ENCODE measurements at places on chromosomes 4 and X.

DNA sequence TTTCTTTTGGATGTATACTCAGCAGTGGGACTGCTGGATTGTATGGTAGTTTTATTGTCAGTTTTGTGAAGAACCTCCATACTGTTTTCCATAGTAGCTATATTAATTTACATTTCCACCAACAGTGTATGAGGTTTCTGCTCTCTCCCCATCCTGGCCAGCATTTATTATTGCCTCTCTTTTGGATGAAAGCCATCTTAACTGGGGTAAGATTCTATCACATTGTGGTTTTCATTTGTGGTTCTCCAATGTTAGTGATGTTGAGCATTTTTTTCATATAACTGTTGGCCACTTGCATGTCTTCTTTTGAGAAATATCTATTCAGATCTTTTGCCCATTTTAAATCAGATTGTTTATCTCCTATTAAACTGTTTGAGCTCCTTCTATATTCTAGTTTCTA is 27.6 kb downstream of the QRFPR start:
- peak; percentile 15 for DNase-seq

DNA sequence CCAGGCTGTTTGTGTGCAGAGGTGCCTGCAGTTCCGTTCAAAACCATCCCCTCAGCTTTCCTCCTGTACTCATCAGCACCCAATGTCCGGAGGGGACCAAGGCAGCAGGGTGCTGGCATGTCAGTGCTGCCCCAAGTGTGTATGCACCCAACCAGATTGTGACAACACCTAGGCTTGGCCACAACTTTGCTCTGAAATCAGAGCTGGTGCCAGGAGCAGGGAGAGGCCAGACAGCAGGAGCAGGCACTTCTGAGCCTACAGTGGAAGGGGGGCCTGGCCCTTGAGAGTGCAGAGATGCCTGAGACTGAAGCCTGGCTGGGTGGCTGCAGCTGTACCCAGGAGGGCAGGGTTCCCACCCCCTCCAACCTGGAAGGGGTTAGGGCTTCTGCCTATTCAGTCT is 56.5 kb upstream of the RASGEF1B start:
- DNase-seq, result no peak

- no peak for DNase-seq
These were observed 11.7 kb upstream of the TMEM156 start for GRCh38 chr4:39043861-39044363.

- peak; percentile 30 for DNase-seq
These were observed 104.8 kb upstream of the CXCL13 start for GRCh38 chr4:77500801-77501200.

- DNase-seq, result no peak
These were observed 6.2 kb upstream of the C4orf50 start for GRCh38 chr4:6024313-6024960.

GRCh38 chrX:45845142-45845541 is 644.5 kb upstream of the DIPK2B start:
- no peak for DNase-seq

GRCh38 chrX:129830494-129830893 is 13.2 kb downstream of the ZDHHC9 start:
- DNase-seq, result no peak

DNA sequence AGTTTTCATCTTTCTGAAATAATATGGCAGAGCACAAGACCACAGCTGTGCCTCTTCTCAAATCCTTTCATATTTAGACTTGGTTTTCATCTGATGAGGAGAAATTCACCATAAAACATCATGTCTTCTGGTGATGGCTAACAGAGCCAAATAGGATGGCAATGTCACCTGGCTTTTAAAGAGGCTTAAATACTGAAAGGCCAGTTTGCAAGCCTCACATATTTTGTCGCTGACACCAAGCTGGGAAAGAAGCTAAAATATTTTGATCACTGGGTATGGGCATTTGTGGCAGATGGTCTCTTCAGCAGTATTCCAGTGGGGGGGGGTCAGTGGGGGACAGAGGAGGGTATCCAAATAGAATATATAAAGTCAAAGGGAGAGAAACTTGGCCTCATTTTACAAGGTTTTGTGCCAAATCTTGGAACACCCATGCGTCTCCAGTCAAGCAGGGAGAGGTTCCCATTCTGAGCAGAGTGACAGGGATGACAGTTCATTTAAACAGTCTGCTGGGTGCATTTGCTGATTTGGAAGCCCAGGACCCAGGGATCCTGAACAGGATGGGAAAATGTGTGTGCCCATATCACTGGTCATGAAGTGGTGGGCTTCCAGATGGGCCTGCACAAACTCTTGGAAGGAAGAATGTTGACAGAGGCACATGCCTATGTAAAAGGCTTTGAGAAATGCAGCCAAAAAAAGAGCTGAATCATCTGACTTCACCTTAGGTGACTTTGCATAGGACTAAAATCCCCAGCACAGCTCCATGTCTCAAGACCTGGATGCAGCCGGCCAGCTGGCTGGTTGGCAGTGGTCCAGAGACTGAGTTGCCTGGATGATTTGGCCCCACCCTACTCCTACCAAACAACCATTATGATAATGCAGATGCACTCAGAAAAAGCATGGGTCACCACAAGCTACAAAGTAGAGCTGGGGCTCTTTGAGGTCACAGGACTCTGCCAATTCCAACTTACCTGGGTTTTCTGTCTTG is 484.4 kb upstream of the NR3C2 start:
- peak; percentile 1 for DNase-seq

DNA sequence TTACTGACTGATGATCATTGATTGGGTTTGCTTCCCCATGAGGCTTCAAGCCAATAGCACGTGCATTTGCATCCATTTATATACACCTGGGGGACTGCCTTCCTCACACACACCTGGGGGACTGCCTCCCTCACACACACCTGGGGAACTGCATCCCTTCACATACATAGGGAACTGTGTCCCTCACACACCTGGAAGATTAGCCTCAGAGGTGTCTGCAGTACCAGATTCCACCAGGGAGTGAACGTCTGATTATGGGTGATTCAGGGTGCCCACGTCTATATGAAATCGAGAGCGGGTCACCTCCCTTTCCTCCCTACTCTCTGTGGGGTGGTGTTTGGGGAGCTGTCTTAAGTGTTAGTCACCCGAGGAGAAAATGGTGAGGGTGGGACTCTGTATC is 16.9 kb downstream of the CD99 start:
- no peak for DNase-seq

DNA sequence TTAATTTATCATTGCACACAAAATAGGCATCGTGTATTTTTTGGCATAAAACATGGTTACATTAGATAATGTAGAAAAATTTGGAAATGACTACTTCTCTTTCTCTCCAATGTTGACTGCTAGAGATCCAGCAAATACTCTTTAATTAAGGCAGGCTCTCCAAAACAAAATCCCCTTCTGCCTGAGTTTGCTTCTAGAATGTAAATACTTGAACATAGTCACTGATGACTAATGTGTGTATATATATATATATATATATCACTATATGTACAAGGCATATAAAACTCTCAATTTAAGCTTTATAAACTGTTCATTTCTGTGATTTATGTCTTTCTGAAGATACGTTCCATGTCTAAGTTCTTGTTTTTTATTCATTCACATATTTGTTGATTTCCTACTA is 67.2 kb upstream of the CAMK2D start:
- no peak for DNase-seq

- no peak for DNase-seq
These were observed 16.3 kb upstream of the IDS start for GRCh38 chrX:149521438-149521837.

DNA sequence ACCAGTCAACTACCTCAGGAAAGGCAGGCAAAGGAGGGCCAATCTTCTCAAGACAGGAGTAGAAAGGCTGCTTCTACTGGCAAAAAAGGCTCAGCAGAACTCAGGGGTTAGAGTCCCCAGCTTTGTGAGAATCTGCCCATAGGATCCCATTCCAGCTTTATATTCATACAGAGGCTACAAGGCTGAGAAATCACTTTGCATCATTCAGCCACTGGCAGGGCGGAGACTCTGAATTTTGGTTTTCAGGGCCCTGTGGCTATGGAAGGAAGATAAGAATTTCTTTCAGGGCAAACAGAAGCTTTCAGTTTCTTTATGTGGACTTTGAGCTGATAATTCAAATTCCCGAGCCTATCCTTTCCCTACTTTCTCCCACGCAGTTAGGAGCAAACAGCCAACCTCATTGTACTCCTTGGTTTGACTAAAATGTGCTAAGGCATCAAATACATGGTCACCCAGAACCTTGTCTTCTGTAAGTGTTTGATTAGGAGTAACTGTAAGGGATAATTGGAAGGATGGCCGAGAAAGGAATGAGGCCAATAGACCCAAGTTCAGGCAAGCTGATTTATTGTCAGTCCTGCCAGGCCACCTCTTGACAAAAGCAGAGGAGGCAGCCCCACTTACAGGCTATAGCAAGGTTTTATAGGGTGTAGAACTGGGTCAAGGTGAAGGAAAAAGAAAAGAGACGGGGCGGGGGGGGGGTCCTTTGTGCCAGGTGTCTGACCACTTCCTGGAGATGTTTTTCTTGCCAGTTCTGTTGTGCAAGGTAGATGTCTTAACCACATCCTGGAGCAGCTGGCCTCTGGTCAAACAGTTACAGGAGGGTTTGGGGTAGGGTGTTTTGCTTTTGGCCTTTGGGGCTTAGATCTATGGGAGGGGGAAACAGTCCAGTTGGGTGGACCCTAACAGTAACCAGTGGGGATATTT is 165.3 kb upstream of the PPP1R2C start:
- DNase-seq, result no peak

DNA sequence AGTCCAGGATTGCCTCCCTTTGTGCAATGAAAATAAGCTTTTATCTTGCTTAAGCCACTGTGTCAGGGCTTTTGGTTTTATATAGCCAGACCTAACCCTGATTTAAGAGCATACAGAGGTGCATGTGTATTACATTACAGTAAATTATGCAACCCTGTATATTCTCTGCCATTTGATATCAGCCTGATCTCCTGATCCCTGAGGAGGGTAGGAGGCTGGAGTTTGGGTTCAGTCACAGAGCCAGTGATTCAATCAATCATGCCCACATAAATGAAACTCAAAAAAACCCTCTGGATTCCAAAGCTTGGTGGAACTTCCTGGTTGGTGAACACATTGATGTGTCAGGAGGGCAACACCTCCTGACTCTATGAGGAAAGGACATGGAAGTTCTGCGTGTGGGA is 7.3 kb upstream of the KLHL8 start:
- DNase-seq, result no peak

DNA sequence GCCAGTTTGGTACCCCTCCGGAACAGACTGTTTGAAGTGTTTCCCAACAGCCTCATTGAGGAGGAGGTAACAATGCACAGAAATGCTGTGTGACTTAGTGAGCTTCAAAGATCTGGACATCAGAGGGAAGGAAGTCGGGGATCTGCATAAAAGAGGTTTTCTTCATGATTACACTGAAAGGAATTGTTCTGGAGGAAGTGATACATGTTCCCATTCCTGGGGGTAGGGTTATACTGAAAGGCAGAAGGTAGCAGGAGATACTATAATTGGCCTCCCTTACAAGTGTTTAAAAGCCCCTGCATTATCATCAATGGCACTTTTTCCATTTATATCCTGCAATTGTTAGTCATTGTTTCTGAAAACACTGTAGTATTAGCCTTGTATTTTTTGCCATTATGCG is 94.0 kb upstream of the DKK2 start:
- DNase-seq, result no peak

DNA sequence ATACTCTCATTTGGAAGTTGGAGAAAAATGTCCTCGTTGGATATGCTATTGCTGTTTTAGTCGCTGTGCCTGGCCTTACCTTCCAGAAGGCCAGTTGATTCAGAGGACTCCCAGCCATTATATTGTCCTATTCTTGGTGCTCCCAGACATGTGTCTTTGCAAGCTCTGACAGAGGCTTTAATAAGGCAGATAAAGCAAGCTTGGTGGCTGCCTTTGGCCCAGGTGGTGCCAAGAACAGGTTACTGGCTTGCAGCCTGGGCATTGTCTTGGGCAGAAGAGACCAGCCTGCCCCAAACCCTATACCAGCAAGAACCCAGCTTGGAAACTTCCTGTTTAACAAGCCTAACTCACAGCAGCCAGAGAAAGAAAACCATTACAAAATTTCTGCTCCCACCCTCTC is 16.9 kb downstream of the RAI2 start:
- DNase-seq, result no peak

DNA sequence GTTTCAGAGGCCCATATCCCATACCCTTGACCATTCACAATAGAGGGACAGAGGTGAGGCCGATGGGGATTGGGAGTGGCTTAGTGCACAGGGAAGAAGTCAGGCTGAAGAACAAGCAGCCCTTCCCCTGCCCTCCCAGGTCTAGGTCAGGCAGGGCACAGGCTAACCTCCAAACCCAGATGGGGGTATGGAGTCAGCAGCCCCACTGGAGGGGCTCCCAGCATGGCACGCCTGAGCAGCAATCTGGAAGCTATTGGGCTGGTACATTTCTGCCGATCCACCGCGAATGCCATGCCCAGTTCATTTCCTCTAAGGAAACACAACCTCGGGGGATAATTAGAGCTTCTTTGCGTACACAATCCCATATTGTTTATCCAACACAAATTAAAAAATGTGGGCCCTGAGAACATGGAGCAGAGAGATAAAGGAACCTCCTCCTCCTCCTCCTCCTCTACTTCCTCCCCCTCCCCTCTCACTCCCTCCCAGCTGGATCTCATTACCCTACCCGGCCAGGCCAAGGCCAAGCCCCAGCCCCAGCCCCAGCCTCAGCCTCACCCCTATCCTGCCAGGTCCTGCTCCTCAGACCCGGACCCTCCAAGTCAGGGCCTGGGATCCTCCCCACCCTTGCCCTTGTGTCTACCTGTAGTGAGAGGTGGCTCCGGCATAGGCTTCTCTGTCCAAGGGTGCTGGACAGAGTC is 83.0 kb downstream of the PJA1 start:
- no peak for DNase-seq

DNA sequence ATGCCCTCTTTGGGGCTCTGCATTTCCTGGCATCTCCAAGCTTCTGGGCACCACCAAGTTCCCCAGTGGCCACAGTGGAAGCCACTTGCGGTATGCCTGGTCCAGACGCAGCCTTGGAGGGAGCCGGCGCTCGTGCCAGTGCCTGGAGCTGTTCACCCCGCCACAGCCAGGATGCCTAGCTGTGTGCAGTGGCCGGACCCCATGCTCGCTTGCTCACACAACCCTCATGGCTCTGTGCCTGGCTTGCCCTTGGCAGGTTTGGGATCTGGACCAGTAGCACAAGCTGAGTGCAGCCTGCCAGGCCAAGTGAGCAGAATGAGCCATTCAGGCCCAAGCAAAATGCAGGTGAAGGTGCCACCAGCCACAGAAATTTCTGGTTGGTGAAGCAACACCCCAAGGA is 283.5 kb downstream of the EVC2 start:
- DNase-seq, result no peak

GRCh38 chr4:177119021-177119471 is 190.6 kb upstream of the NEIL3 start:
- DNase-seq, result peak; percentile 69

GRCh38 chr4:105709081-105709450 is 482 bp downstream of the GSTCD start:
- DNase-seq, result no peak

DNA sequence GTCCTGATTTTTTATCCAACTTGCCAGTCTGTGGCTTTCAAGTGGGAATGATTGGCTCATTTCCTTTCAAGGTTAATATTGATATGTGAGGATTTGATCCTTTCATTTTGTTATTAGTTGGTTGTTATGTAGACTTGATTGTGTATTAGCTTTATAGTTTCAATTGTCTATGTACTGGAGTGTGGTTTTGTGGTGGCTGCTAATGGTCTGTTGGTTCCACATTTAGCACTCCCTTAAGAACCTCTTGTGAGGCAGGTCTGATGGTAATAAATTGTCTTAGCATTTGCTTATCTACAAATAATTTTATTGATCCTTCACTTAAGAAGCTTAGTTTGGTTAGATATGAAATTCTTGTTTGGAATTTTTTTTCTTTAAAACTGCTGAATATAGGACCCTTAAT is 190.6 kb downstream of the CPXCR1 start:
- no peak for DNase-seq
